Psoas muscle (tissue), 8 donors: ENCODE measurements at places on chromosomes 1 and 21. TPM values are rescaled to one million over a fixed set of nuclear protein-coding genes. Genes with fewer than 3 reads are reported as not detected.

DNA sequence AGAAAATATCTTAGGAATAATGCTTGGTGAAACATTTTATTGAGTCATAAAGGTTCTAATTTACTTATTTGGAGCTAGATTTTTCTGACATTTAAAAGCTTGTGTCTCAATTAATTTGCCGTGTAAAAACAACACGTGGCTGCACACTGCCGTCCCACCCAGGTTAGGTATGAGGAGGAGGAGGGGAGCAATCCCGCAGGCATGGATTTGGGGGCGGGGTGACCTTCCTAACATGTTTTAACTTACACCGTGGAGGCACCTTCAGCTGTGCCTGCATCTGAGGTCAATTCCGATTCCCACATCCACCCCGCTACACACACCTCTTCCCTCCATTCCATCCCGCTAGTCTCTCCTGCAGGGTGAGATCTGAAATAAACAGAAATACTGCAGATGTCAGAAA, 28.5 kb upstream of the UMODL1 start:
- DNase-seq: no peak

GRCh38 chr1:218341325-218341724, 3.8 kb upstream of the TGFB2 start:
- no peak for DNase-seq

GRCh38 chr21:31974454-31974985, 101.7 kb downstream of the HUNK start:
- no peak for DNase-seq

- DNase-seq: no peak
These were observed 18.2 kb upstream of the TRNAU1AP start for GRCh38 chr1:28534671-28535070.

DNA sequence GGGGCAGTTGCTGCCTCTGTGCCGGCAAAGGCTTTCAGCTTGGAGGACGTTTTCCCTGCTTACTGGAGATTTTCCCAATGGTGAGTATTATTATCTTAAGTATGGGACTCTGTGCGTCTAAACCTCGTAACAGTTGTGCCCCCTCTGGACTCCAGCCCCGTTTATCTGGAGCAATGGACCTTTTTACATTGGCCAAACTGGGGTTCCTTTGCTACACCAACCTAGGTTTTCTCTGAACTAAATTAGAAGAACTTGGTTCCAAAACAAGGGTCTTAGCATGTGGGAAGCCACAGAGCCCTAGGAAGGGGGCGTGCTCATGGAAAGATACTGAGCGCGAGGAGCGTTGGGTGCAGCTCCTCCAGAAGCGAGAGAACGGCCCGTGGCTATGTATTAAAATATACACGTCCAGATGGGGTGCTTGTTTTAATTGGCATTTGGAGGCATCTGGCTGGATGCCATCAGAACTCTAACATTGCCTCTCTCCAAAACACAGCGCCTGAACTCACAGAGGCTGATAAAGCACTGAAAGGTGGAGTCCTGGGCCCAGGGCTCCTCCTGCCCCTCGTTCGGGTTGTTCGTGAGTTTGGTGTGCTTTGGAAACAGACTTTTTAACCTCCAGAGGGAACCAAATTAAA, 28.4 kb downstream of the POFUT2 start:
- no peak for DNase-seq

DNA sequence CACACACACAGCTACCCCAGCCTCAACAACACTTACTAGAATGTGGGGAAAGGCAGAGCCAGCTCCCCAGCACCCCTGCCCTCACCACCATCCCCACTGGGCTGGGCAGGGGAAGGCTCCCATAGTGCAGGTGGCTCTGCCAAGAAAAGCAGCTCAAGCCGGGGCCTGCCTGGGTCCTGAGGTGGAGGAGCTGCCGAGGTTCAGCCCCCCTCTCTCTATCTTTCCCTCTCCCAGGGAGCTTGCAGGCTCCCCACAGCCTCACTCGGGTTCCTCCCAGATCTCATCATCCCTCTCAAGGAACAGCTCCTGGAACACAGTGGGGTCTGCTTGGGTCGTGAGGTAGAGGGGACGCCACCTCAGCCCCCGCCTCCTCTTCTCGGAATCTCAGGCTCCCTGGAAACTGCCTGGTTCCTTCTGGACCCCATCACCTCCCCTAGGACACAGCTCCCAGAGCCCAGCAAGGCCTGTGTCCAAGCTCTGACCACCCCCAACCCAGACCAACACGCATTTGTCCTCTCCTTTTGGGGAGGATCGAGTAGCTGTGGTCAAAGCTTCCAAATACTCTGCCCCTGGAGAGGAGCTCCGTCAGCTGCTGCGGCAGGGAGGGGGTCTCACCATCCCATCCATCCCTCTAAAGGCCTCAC, 704 bp downstream of the S100A16 start:
- no peak for DNase-seq

- no peak for DNase-seq
These were observed 17.2 kb downstream of the VCAM1 start for GRCh38 chr1:100736746-100737145.

- no peak for DNase-seq
These were observed 33.8 kb downstream of the SIM2 start for GRCh38 chr21:36732761-36733160.

- DNase-seq: no peak
These were observed 3.9 kb downstream of the SH2D5 start for GRCh38 chr1:20728371-20729154.

GRCh38 chr1:34153246-34153645, 11.8 kb downstream of the CSMD2 start:
- DNase-seq: no peak

- no peak for DNase-seq
These were observed 28.1 kb downstream of the ADARB1 start for GRCh38 chr21:45102391-45102932.

DNA sequence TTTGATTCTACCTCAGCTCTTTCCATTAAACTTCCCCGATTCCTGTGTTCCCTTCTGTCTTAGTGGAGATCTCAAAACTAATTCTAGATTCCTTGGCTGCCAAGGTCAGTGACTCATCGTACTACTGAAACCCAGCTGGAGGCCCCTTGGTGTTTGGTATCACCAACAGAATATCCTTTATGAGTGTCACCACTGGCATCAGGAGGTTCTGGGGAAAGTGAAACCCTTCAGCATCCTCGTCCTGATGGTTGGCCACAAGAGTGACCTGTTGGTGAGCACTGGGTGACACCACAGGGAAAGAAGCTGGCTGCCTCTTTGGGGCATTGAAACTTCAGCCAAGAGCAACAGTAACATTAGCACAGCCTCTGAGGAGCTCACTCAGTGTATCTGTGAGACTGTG, 9.6 kb downstream of the RAB42 start:
- no peak for DNase-seq

GRCh38 chr1:66758241-66758755, 6.0 kb downstream of the DYNLT5 start:
- DNase-seq: no peak

GRCh38 chr1:240309769-240310168, 218.1 kb downstream of the FMN2 start:
- DNase-seq: no peak

- no peak for DNase-seq
These were observed 67.8 kb downstream of the SLC35A3 start for GRCh38 chr1:100037656-100037926.

DNA sequence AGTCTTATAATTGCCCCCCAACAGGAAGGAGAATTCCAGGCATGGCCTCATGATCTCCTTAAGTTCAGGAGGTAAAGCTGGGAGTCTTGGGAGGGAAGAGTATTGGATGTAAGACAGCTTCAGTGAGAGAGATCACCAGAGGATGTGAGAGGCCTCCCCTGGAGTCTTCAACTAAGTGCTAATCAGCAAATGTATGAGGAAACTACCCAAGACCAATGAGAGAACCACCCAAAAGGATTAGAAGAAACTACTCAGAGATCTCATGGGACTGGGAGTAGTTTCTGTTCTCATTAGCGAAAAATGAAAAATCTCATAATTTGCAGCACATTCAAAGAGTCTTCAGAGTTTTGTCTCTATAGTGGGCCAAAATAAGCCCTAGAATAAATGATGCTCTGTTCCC, 36.6 kb upstream of the WNT2B start:
- no peak for DNase-seq

DNA sequence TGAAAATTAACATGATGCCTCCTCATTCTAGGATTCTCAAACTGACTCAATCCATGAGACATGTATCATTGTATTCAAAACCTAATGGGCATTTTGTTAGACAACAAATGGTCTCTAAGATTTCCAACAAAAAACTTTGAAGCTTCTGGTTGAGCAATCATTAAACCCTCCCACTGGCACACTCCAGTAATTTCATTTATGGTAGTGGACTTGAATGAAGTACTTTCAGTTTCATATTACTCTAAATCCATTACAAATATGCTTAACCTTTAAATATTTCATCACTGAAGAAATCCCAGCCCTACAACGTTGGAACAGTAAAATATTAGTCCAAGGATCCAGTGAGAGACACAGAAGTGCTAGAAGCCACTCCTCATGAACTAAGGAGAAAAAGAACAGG, 43.5 kb downstream of the GBP6 start:
- DNase-seq: no peak

DNA sequence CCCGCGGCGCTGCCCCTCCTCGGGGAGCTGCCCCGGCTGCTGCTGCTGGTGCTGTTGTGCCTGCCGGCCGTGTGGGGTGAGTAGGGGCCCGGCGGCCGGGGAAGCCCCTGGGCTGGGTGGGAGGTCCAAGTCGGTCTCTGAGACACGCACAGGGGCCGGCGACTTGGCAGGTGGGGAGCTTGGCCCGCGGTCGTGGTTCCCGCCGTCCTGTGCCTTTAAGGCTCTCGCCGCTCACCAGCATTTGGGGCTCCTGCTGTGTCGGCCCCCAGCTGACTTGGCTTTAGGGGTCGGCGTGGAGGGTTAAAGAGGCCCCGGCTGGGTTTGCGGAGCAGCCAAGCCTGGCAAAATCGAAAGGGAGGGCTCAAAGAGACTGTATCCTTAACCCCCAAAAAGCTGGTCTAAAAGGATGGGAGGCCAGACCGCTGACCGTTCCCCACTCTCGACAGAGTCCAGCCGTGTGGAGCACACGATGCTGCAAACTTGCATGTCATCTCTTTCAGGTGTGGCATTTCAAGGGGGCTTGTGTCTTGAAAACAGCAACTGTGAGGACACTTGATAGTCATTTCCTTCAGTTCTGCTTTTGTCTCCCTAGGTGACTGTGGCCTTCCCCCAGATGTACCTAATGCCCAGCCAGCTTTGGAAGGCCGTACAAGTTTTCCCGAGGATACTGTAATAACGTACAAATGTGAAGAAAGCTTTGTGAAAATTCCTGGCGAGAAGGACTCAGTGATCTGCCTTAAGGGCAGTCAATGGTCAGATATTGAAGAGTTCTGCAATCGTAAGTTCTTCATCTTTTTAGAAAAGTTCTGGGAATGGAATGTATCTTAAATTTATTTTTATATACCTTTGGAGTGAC, 540 bp downstream of the CD55 start:
- no peak for DNase-seq

- DNase-seq: no peak
These were observed 21.9 kb downstream of the MT1HL1 start for GRCh38 chr1:236982380-236982779.

DNA sequence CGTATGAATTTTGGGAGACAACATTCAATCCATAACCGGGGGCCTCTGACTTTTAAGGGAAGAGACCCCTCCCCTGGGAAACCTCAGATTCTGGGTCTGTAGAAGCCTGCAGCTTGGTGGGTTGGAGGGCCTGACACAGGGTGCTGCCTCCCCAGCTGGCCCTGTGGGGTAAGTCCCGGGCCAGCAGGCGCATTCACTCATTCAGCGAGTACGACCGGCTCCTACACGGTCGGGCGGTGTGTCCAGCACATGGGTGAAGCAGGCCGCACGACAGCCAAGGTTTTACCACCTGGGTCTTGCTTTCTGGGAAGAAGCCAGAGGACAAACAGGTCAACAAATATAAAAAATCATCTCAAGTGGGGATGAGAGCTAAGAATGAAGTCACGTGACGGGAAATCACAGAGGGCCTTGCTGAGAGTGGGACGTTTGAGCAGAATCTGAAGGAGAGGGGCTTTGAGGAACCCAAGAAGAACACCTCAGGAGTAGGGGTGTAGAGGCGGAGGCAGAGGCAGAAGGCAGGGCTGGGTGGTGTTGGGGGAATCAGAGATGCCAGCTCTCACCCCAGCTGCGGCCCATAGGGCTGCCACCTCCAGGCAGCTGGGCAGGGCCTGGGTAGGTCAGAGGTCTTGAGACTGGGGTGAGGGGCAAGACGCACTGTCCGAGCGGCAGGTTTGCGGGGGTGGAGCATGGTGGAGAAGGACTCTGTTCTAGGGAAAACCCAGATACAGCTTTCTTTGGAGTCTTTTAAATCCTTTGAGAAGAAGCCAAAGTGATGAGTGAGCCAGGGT, 333.3 kb upstream of the VAMP3 start:
- DNase-seq: no peak

DNA sequence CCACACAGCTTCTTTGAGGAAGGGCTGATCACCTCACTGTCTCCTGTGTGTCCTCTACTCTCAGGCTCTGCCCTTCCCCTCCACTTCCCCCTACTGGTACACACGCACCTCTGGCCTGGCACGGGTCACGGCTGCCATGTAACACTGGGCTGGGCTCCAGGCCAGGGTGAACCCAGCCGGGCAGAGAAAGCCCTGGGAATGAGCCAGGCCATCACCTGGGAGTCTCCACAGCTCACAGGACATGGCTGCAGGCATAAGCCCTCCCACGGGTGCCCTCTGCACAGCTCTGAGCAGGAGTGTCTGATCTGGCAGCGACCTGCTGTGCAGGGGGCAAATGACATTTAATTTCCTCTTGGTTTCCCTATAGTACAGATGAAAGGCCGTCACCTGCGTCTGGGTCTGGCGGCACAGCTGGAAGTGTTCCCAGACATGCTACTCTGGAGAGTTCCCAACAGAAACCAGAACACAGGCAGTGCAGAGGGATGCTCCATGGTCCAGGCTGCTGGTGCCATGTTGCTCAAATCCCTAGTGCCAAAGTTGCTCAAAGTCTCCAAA, 61.2 kb downstream of the ERI3 start:
- peak; percentile 34 for DNase-seq

- DNase-seq: peak; percentile 91
These were observed at the start of gene PDXK for GRCh38 chr21:43718872-43719747. Gene PDXK (plus strand): TSS chr21:43719129. CDS start chr21:43719295, 166 bp downstream.

GRCh38 chr1:31135973-31136600, 70.6 kb upstream of the PUM1 start:
- DNase-seq: no peak

DNA sequence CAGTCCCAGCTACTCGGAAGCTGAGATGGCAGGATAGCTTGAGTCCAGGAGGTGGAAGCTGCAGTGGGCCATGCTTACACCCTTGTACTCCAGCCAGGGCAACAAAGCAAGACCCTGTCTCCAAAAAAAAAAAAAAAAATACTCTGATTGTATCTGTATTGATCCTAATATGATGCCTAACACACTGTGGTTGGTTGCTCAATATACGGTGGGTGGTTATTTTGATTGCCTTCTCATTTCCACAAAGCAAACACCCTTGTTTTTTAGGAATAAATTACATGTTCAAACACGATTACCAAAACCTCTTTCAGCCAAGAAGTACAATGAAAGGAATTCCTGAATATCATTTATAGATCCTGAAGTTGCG, 3.4 kb downstream of the EGLN1 start:
- peak; percentile 47 for DNase-seq

GRCh38 chr1:87400813-87401212, 72.1 kb downstream of the LMO4 start:
- no peak for DNase-seq

The LMOD1 gene
- total RNA-seq: 12.8 TPM

The FMN2 gene
- total RNA-seq: not detected

The GCSAML gene
- 0.23 TPM for total RNA-seq

The SIM2 gene
- total RNA-seq: 0.08 TPM

The ETV3L gene
- not detected for total RNA-seq

The IL20 gene
- 1.2 TPM for total RNA-seq

The KCNC4 gene
- 14.5 TPM for total RNA-seq

The HSD3B1 gene
- not detected for total RNA-seq

The SH2D1B gene
- 1.6 TPM for total RNA-seq

The EXTL1 gene
- 1.5 TPM for total RNA-seq

The AXDND1 gene
- total RNA-seq: not detected
